ENCODE measurements at places on chromosomes 6 and 20.

- DNase-seq: no peak
Observed at GRCh38 chr6:32173051-32173727, 2.7 kb downstream of the AGPAT1 start.

DNA sequence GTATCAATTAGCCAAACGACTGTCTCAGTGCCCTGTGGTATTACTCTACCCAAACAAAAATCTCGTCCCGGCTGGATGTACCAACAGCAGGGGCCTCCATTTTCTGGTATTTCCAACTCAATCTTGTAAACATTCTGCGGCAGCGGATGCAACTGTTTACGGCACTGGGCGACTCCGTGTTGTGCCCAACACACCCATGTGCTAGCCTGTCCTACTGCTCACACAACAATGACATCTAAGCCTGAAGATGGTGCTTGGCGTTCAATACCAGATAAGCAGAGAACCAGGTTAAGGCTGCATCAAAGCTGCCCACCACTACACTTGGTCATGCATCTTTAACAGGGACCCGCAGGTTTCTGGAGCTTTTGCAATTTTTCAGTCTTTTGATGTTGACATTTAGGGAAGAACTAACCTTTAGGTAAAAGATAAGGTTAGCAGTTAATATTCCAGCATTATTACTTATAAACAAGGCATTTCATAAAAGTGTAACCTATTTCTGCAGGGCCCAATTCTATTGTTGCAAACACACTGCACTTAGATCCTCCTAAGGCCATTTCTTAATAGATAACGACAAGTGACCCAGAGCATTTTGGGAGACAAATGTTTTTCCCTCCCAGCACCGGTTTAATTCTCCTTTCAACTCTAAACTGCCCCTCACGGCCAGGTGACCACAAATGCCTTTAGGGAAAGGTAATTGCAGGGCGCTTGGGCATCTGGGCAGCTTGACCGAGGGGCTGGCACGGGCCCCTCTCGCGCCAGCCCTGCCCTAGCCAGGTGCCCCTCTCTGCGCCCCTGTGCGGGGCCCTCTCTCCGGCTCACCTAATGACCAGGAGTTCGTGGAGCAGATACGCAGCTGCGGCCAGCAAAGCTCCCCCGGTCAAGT, 945 bp downstream of the FAXC start:
- DNase-seq: no peak

DNA sequence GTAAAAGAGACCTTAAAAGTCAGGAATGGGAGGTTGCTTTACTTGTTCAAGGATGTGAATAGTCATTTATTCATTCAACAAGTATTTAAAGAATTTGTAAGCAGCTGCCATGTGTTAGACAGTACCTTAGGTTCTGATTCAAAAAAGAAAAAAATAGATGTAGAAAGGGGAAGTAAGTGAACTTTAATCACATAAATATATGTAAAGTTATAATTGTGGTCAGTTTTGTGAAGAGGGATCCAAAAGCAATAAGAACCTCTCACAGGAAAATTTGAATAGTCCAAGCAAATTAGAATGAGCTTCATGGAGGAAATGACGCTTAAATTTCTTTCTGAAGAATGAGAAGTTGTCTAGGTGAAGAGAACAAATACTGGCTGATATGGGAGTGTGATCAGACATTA, 596.1 kb upstream of the CITED2 start:
- no peak for DNase-seq

GRCh38 chr6:107956181-107956580, 1.8 kb downstream of the SEC63 start:
- no peak for DNase-seq

DNA sequence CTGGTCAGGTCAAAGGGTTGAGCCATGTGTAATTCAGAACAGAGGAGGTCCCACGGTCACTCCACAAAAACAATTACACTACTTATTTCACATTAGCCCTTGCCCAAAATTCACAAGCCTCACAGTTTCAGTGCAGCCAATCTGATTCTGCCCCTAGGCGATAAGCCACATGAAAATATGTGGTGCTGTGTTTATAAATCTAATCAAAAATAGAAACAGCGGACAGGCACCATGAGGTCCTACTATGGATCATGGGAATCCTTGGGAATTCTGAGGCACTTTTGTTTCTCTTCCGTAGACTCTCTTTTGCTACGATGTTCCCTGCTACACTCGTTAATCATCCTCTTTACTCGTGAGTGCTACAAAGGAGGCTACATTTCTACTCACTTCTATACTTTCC, 476.1 kb downstream of the TFAP2A start:
- DNase-seq: no peak
